ENCODE measurements at places on chromosomes 5 and 9.

DNA sequence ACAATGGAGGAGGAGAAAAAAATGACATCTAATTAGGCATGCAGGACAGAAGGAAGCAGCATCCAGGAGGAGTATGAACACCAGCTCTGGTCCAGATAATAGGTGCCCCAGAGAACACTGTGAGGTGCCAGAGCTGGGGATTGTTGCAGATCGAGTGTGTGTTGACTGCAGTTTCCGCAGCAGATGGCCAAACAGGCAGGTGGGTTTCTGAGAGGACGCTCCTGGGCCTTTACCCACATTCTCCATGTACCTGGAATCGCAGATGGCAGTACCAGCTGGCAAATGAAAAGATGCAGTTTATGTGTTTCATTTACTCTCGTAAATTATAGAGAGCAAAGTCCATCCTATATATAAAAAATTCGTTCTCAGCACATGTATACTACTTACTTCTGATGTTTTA lies 182.2 kb upstream of the ISL1 start:
- DNase-seq = no peak

GRCh38 chr5:139025651-139026050 lies 150.5 kb upstream of the LRRTM2 start:
- no peak for DNase-seq

- DNase-seq = no peak
Measured at GRCh38 chr5:82142928-82143577, 135.1 kb downstream of the RPS23 start.

DNA sequence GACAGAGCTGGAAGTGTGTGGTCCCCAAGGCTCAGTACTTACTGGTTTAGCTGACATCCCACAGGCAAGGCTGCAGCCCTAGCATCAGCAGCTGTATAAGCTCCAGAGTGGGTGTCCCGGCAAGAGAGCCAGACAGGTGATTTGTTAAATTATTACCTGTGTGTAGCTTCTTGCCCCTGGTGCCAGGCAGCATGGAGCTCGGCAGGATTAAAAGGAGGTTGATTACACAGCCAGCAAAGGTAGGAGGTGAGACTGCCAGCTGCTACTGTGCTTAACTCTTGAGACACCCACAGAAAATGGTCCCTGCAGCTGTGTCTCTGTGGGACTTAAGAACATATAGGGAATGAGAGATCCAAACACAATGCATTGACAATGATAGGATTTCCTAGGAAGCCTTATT lies 54.2 kb downstream of the ARHGAP26 start:
- DNase-seq = no peak

- DNase-seq = no peak
Measured at GRCh38 chr9:75666856-75667554, 223.5 kb upstream of the PCSK5 start.

- no peak for DNase-seq
Measured at GRCh38 chr5:107211630-107212029, 459.1 kb downstream of the EFNA5 start.

DNA sequence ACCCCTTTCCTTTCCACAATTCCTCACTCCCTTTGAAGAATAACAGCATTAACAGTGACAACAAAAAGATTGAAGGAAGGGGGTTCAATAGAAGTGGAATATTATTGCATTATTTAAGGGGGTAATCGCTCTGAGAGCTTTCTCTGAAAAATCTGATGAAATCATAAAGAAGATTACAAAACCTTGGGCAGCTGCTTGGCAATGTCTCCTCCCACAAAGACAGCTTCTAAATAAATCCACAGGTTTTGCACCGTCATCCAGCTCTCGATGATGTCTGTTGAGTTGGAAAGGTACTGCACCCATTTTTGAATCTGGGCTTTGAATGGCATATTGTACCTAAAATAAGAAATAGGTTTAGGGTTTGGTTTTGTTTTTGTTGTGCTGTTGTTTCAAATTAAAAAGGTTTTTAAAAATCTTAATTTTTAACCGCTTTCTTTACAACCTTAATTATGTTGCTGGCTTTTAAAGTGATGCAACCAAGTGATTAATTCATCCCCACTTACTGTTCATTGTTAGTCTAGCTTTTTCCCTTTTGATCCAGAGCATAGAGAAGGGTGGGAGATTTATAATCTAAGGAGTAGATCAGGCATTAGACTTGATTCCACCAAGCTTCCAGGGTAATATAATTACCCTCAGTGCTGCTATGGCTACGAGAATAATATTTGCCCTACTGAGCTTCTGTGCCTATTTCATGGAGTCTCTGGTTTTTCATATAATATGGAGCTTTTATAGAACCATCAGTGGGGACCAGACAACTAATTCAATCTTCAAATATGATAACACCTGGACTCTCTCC lies 85.0 kb downstream of the DNAH5 start:
- DNase-seq = no peak

GRCh38 chr9:26975728-26976707 lies 19.8 kb downstream of the IFT74 start:
- DNase-seq = peak; percentile 47

GRCh38 chr5:150406723-150407095 lies 6.0 kb downstream of the CD74 start:
- DNase-seq = no peak

DNA sequence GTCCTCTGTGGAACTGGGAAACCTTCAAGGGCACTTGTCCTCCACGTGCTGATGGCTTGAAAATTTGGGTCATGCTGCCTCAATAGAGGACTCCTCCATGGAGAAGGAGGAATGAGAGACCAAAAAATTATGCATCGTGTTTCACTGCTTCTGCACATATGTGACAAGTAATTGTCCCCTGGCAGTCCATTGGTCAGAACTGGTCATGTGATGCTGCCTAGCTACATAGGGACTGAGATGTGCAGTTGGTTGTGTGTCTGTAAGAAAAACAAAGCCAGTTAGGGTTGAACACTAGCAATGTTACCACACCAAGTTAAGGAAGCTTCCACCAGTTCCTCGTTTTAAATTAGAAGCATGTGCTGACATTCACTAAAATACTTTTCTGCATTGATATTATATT lies 201.9 kb upstream of the ANKH start:
- no peak for DNase-seq

DNA sequence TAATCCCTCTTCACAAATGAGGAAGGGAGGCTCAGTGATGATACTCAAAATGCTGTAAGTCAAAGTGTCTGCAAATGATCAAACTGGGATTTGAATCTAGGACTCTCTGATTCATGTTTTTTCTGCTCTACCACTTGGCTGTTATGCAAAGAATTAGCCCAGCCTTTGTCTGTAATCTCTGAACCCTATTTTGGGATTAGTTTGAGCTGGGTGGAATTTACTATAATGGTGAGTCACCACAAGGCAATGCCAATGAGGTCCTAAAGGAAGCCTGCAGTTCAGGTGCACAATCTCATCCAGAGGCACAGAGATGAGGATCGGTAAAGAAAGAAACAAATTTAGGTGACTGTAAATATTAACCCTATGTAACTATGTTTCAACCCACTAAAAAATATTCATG lies 29.2 kb downstream of the RFK start:
- DNase-seq = peak; percentile 35

DNA sequence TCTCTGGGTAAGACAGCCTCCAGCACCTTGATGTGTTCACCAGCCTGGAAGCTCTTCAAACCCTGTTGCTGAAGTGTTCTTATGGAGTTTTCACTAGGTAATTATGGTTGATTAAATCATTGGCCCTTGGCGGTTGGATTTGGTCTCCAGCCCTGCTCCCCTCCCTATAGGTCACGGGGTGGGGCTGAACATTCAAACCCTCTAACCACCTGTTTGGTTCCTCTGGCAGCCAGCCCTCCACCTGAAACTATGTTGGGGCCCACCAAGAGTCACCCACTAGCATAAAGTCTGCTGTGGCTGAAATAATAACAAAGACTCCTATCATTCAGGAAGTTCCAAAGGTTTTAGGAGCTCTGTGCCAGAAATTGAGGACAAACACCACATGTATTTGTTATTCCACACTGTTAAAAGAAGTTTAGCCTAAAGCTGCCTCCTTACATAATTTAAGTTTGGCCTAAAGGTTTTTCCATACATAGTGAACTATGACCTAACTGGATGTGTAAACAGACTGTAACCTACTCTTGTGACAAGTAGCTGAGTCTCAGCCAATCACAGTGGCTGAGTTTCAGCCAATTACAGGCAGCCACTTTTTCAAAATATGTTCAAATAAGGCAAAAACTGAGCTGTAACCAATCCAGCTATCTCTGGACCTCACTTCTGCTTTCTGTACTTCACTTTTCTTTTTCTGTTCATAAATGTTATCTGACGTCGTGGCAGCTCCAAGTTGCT lies 34.8 kb downstream of the TMEM252 start:
- no peak for DNase-seq

GRCh38 chr5:141780240-141780951 lies 97.8 kb downstream of the PCDH1 start:
- no peak for DNase-seq

- DNase-seq = no peak
Measured at GRCh38 chr9:76876098-76876497, 29.8 kb downstream of the PRUNE2 start.

GRCh38 chr9:110021891-110022290 lies 186.1 kb downstream of the C9orf152 start:
- no peak for DNase-seq

DNA sequence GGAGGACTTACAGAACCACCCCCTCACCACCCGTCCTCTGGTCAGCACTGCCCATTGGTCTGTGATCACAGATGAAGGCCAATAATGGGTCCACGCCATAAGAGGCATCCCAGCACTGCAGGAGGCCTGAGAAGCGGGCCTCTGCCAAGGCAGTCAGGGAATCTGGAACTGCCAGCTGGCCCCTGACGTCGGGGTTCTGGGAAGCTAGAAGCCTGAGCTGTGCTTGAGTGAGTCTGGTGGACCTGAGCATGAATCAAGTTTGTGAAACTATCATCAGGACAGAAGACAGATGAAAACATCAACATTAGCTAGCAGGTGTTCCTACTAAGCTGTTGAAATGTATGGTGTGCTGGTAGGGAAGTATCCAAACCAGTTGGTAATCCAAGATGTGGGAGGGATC lies 7.8 kb downstream of the ANGPTL2 start:
- DNase-seq = no peak

DNA sequence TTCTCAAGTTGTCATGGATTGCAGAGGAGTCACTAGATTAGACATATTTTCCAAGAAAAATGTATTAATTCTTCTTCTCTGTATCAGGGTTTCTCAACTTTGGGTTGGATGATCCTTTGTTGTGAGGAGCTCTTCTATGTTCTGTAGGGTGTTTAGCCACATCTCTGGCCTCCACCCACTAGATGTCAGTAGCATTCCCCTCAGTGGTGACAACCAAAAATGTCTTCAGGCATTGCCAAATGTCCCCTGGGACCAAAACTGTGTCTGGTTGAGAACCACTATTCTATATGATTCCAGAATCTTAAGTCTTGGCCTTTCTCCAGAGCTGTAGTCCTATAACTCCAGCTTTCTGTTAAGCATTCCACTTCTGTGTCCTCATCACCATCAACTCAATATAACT lies 220.9 kb downstream of the KIAA0825 start:
- no peak for DNase-seq

DNA sequence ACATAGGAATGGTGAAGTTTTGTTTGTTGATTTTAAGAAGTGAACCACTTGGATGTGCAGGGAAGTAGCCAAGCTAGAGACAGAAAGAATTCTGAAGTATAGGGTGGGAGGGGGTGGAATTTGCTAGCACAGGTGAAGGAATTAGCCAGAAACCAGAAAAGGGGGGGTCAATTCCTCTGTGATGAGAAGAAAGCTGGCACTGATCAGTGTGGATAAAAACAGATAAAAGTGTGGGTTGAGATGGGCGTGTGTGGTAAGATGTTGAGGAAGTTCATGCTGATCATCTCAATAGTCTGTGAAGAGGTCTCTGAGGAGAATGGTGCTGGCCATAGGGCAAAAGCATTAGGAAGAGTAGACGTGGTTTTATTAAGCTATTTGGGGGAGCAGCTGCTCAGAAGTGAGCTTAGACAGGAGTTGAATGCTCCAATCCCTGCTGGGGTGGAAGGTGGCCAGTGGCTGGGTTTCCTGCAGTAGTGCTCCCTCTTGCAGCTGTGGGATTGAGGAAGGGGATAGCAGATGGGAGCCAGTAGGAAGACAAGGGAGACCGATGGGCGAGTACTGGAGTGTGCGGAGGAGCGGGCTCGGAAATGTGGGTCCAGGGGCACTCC lies 88.7 kb upstream of the ELL2 start:
- no peak for DNase-seq

DNA sequence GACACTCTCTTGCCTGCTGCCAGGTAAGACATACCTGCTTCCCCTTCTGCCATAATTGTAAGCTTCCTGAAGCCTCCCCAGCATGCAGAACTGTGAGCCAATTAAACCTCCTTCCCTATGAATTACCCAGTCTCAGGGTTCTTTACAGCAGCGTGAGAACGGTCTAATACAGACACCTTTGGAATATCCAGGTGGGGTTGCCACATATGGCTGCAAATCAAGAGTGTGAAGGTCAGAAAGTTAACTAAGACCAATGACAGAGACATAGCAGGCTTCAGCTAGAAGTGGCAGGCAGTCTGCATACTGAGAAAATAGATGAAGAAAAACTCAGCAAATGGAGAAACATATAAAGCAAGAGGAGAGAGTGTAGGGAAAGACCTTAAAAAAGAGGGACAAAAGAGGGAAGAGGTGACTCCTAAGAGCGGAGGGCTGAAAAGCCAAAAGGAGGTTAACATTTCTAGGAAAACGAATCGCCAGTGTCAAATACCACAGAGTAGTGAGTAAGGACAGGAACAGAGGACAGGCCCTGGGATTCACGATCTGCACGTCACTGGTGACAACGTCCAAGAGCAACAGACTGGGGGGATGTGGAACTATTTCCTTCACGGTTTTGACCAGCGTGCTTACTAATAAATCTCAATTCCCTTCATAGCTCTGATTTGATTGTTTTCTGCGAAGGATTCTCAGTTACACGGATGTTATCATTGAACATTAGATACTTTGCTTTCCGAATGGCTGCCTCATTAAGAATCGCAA lies 1.7 kb upstream of the ACO1 start:
- DNase-seq = no peak

DNA sequence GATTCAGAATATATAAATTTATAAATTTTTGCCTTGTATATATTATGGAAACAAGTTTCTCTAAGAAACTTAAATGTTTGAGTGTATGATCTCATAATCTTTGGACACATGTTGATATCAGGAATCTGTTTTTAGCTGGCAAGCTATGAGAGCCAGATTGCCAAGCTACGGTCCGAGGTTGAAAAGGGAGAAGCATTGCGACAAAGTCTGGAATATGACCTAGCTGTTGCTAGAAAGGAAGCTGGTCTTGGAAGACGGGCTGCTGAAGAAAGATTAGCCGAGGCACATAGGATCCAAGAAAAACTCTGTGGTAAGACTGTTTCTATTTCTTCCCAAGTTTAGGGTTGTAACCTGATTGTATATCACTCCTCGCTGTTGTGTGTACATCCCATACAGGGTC lies 25.9 kb downstream of the CCDC171 start:
- DNase-seq = no peak

GRCh38 chr9:81886665-81887064 lies 41.6 kb upstream of the SPATA31D4 start:
- no peak for DNase-seq

DNA sequence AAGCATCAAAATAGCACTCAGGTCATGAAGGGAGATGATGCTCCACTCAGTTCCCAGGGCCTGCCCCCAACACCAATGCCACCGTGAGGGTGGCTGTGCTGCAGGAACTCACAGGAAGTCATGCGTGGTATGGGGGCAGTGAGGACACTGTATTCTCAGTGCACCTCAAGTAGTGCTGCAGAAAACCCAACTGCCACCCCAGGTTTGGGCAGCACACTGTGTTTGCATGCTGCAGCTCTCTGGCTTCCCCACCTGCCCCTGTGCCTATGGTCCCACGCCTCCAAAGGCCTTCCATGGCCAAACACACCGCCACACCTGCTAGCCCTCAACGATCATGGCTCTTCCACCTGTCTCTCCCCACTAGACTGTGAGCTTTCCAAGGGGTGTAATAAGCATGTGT lies 14.3 kb downstream of the LHFPL2 start:
- DNase-seq = no peak

Measured in Caco-2 (cell line).